Smooth muscle cell of the pulmonary artery (primary cell): ENCODE measurements at places on chromosomes 7 and 10. TPM values are rescaled to one million over a fixed set of nuclear protein-coding genes. Genes with fewer than 3 reads are reported as not detected.

Gene PIK3AP1
- total RNA-seq = 0.13 TPM in 1 of 2 replicates, not detected in the other

Gene MSMB
- total RNA-seq = not detected in 2 replicates

Gene CNPY1
- not detected in 2 replicates for total RNA-seq

Gene DPY19L1
- 46.4 and 49.2 TPM in 2 replicates for total RNA-seq

Gene NPY4R2
- total RNA-seq = not detected in 2 replicates

Gene IFIT2
- 3.9 and 9.5 TPM in 2 replicates for total RNA-seq

Gene CYP3A7
- not detected in 2 replicates for total RNA-seq

Gene GET4
- 19.4 and 30.4 TPM in 2 replicates for total RNA-seq

Gene ADAM22
- total RNA-seq = 0.43 and 0.52 TPM in 2 replicates

Gene MUC12
- total RNA-seq = 0.23 TPM in 1 of 2 replicates, not detected in the other

Gene CPA2
- total RNA-seq = not detected in 2 replicates

Gene PAPOLB
- 0.07 and 0.39 TPM in 2 replicates for total RNA-seq

Gene MYH16
- total RNA-seq = not detected in 2 replicates

Gene SYCE1
- total RNA-seq = 0.07 TPM in 1 of 2 replicates, not detected in the other

Gene AKR1C8
- total RNA-seq = not detected in 2 replicates

Gene NME8
- total RNA-seq = not detected in 2 replicates
